ENCODE measurements at places on chromosomes 3 and 15. TPM values are rescaled to one million over a fixed set of nuclear protein-coding genes. Genes with fewer than 3 reads are reported as not detected.

The SERINC4 gene
- total RNA-seq = 0.50 TPM

DNA sequence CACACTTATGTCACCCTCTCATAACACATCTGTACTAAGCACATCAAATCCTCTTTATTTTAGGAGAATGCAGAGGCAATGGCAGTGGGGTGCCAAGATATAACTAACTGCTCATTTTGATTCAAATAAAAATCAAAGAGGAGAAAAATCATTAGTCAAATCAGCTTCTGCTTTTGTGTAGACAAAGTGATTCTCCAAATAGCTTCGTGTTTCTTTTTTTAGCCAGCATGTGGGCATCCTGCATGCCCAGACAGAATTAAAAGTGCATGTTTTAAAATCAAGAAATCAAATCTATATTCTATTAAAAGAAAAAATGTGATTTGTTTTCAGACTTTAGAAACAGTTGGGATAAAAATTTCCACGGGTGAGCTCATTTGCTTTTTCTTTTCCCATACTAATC, 761.3 kb upstream of the CFAP20DC start:
- DNase-seq = no peak

DNA sequence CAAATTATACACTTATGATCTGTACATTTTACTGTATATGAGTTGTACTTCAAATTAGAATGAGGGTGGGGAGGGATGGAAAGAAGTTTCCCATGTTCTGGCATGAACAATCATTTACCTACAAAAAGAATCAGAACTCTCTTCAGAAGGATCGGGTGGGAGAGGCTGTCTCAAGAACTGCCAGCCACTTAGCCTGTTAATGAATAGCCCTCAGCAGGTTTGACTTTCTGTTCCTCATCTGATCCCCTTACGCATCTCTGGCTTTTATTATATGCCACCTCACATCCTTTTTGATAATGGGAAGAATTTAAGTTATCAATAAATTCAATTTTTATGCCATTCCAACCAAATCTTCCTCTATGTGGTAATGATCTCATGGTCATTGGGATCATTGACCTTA, 168.3 kb upstream of the TGFBR2 start:
- no peak for DNase-seq

- DNase-seq = no peak
Measured at GRCh38 chr3:151548195-151548594, 87.3 kb upstream of the IGSF10 start.
